Upper lobe of right lung (tissue), 1 donor: ENCODE measurements at places on chromosomes 13 and 19.

GRCh38 chr13:34900288-34900739, 41.8 kb upstream of the NBEA start:
- H3K27me3 ChIP-seq = no peaks in the 10 kb centered on the region
- no peaks in the 10 kb centered on the region for H3K4me1 ChIP-seq
- DNase-seq = no peak
- H3K4me3 ChIP-seq = no peak overlapping the region

- H3K4me1 ChIP-seq = no peaks in the 10 kb centered on the region
- DNase-seq = no peak
- no peak overlapping the region for H3K27ac ChIP-seq
- no peaks in the 10 kb centered on the region for H3K27me3 ChIP-seq
- no peak overlapping the region for H3K4me3 ChIP-seq
- no peaks in the 10 kb centered on the region for H3K36me3 ChIP-seq
These were observed 398.9 kb upstream of the ZNF507 start for GRCh38 chr19:31946491-31946890.

DNA sequence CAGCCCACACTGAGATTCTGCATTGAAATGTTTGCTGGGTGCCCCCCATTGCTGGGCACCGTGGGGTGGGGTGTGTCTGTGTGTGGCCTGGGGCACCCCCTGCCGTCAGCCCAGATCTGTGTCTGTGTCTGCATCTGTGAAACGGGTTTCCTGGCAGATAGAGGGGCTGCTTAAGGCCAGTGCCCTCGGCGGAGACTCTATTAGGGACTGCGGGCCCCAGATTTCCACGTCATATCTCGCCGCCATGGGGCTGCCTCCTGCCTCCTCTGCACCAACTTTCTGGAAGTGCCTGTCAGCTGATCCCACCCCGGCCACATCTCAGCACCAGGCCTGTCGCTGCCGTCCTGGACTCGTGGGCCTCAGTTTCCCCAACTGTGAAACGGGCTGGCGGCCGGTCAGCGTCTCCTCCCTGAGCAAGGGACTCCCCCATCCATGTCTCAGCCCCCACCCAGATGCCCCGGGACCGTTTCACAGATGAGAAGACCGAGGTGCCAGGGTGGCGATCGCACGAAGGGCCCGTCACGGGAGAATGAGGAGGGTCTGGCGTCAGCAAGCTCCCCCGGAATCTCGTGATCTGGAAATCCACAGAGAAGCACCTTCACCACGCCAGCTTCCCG, 21.4 kb downstream of the ARID3A start:
- no peaks in the 10 kb centered on the region for H3K4me1 ChIP-seq
- H3K27ac ChIP-seq = no peak overlapping the region
- DNase-seq = no peak
- no peak overlapping the region for H3K4me3 ChIP-seq

DNA sequence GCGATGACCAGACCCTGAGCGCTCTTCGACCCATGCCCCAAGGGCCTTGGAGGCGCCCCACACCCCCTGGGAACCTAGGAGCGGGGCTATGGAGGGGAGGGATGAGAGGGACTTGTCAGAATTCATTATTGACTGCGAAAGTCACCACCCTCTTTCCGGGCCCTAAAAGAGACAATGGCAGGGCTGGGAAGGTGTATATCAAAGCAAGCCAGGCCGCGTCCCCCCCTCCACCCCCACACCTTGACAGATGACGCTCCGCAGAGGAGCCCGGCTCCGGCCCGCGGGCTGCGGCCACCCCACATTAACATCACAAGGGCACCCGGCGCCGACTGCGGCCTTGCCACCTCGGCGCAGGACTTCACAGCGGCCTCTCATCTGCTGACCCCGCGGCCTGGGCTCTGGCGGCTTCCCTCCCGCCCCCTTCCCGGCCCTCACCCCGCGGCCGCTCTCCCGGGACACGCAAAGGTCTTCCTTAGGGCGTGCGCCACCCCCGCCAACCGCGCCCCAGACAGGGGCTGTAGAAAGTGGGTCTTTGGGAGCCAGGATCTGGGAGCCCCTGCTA, 2.4 kb downstream of the CDX2 start:
- H3K4me1 ChIP-seq = peaks cover 4% of the 10 kb centered on the region
- H3K36me3 ChIP-seq = no peaks in the 10 kb centered on the region
- H3K4me3 ChIP-seq = no peak overlapping the region
- H3K27me3 ChIP-seq = peaks cover 95% of the 10 kb centered on the region
- H3K27ac ChIP-seq = no peak overlapping the region

- H3K27me3 ChIP-seq = no peaks in the 10 kb centered on the region
- H3K27ac ChIP-seq = no peak overlapping the region
- H3K4me1 ChIP-seq = no peaks in the 10 kb centered on the region
- no peak for DNase-seq
- no peaks in the 10 kb centered on the region for H3K36me3 ChIP-seq
- H3K4me3 ChIP-seq = no peak overlapping the region
These were observed 240.4 kb downstream of the KLF12 start for GRCh38 chr13:73893833-73894232.

DNA sequence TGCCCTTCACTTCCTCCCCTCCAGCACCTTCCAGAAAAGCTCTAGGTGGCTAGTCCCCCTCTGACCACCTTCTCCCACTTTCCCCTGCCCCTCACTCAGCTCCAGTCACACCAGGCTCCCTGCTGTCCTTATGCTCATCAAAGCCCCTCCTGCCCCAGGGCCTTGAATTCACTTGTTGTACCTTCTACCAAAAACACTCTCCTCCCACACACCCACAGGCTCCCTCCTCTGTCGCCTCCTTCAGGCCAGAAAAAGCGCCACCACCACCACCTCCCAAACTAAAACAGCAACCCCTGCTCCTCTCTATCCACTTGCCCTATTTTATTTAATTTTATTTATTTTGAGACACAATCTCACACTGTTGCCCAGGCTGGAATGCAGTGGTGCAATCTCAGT, 4.8 kb upstream of the CEACAM16 start:
- H3K27ac ChIP-seq = peak overlapping the region; percentile 47
- peaks cover 34% of the 10 kb centered on the region for H3K4me1 ChIP-seq
- no peak overlapping the region for H3K4me3 ChIP-seq
- no peaks in the 10 kb centered on the region for H3K36me3 ChIP-seq
- H3K27me3 ChIP-seq = no peaks in the 10 kb centered on the region
- no peak for DNase-seq

GRCh38 chr19:3710265-3710812, 2.2 kb downstream of the TJP3 start:
- DNase-seq = peak; percentile 95
- no peak overlapping the region for H3K4me3 ChIP-seq
- H3K4me1 ChIP-seq = peaks cover 10% of the 10 kb centered on the region
- H3K27ac ChIP-seq = no peak overlapping the region

GRCh38 chr19:33498391-33499000, 23.1 kb downstream of the PEPD start:
- H3K4me1 ChIP-seq = no peaks in the 10 kb centered on the region
- peaks cover 13% of the 10 kb centered on the region for H3K36me3 ChIP-seq
- H3K27me3 ChIP-seq = no peaks in the 10 kb centered on the region
- H3K27ac ChIP-seq = no peak overlapping the region
- no peak for DNase-seq

DNA sequence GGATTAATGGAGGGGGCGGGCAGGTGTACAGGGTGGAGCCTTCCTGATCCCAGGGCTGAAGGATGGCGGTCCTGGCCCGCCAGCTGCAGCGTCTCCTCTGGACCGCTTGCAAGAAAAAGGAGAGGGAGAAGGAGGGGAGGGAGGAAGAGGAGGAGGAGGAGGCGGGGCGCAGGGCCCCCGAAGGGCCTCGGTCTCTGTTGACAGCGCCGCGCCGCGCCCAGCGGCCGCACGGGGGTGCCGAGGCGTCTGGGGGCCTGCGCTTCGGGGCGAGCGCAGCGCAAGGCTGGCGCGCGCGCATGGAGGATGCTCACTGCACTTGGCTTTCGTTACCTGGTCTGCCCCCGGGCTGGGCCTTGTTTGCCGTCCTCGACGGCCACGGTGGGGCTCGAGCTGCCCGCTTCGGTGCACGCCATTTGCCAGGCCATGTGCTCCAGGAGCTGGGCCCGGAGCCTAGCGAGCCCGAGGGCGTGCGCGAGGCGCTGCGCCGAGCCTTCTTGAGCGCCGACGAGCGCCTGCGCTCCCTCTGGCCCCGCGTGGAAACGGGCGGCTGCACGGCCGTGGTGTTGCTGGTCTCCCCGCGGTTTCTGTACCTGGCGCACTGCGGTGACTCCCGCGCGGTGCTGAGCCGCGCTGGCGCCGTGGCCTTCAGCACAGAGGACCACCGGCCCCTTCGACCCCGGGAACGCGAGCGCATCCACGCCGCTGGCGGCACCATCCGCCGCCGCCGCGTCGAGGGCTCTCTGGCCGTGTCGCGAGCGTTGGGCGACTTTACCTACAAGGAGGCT, at the start of gene PPM1N:
Gene PPM1N (plus strand): TSS at position 33 of the 785 bp plus-strand sequence. CDS start 30 bp downstream, at position 63.
- H3K27me3 ChIP-seq = peaks cover 5% of the 10 kb centered on the region
- no peak within 1 kb of the TSS for H3K27ac ChIP-seq
- peaks cover 28% of the 10 kb centered on the region for H3K4me1 ChIP-seq
- peak within 1 kb of the TSS; percentile 68 for H3K4me3 ChIP-seq
- peak; percentile 72 for DNase-seq

GRCh38 chr19:55319785-55320184, 5.4 kb downstream of the TMEM150B start:
- DNase-seq = no peak
- H3K4me1 ChIP-seq = no peaks in the 10 kb centered on the region
- no peak overlapping the region for H3K4me3 ChIP-seq
- H3K27ac ChIP-seq = no peak overlapping the region

GRCh38 chr19:40594657-40595091, 6.5 kb upstream of the LTBP4 start:
- H3K27me3 ChIP-seq = peaks cover 31% of the 10 kb centered on the region
- no peaks in the 10 kb centered on the region for H3K36me3 ChIP-seq
- no peak overlapping the region for H3K4me3 ChIP-seq

DNA sequence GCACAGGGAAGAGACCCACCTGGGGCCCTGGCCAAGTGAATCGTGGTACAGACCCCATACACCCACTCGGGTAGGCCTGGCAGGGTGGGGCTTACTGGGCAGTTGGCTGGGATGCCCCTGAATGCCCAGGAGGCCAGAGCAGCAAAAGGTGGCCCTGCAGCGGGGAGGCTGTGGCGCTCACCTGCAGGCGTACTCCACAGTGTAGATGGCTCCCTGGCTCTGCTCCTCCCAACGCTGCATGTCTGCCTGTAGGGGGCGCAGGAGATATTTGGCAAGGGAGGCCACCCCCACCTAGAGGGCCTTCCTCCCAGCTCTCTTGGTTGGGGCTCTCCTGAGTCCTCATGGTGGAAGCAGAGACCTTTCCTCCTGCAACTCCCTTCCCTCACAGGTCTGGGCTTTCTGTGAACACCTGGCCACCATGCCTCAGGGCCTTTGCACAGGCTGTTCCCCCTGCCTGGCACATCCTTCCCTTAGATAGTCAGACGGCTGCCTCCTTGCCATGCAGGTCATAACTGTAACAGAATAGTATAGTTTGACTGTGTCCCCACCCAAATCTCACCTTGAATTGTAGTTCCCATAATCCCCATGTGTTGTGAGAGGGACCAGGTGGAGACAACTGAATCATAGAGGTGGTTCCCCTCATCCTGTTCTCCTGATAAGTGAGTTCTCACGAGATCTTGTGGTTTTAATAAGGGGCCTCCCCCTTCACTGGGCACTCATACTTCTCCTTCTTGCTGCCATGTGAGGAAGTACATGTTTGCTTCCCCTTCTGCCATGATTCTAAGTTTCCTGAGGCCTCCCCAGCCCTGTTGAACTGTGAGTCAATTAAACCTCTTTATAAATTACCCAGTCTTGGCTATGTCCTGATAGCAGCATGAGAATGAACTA, 5.9 kb downstream of the BORCS8 start:
- peaks cover 29% of the 10 kb centered on the region for H3K36me3 ChIP-seq
- H3K4me3 ChIP-seq = no peak overlapping the region
- peaks cover 22% of the 10 kb centered on the region for H3K4me1 ChIP-seq
- no peak overlapping the region for H3K27ac ChIP-seq
- no peaks in the 10 kb centered on the region for H3K27me3 ChIP-seq

- H3K4me1 ChIP-seq = no peaks in the 10 kb centered on the region
- H3K27ac ChIP-seq = no peak overlapping the region
- no peak for DNase-seq
- no peaks in the 10 kb centered on the region for H3K27me3 ChIP-seq
- H3K4me3 ChIP-seq = no peak overlapping the region
- no peaks in the 10 kb centered on the region for H3K36me3 ChIP-seq
These were observed 159.0 kb downstream of the USP12 start for GRCh38 chr13:27012482-27013197.

DNA sequence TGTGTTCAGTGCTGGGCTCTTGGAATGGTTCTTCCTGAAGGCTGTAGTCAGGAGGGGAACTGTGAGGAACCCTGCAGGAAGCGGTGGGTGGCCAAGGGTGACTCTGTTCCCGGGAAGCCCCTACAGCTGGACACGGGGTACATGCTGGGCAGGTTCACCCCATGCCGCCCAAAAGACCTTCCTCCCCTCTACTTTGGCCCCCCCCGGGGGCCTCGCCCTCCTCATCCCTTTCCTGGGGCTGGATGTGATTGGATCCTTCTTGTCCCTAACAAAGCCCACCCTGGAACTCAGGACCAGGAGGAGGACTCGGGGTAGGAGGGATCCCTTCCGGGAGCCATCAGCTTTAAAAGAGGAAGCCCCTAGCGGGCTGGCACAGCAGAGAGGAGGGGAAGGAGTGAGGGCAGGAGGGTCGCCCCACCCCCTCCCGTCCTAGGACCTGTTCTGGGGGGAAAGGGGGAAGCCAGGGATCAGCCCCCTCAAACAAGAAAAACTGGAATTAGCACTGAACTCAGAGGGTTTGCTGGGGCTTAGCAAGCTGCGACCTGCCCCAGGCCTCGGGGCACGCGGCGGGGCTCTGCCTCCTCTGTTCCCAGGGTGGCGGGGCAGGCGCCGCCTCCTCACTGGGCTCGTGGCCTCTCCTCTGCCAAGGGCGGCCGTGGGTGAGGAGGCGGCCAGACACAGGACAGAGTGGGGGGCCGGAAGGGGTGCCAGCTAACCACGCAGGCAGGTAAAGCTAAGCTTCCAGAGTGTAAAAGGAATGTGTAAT, 4.0 kb downstream of the CEBPA start:
- peaks cover 3% of the 10 kb centered on the region for H3K27me3 ChIP-seq
- peak; percentile 85 for DNase-seq
- no peaks in the 10 kb centered on the region for H3K36me3 ChIP-seq
- peak overlapping the region; percentile 60 for H3K27ac ChIP-seq

- H3K36me3 ChIP-seq = no peaks in the 10 kb centered on the region
- no peak overlapping the region for H3K4me3 ChIP-seq
- H3K4me1 ChIP-seq = no peaks in the 10 kb centered on the region
- no peak overlapping the region for H3K27ac ChIP-seq
- no peaks in the 10 kb centered on the region for H3K27me3 ChIP-seq
- DNase-seq = no peak
These were observed 244.4 kb downstream of the DLEU7 start for GRCh38 chr13:50599046-50599445.

DNA sequence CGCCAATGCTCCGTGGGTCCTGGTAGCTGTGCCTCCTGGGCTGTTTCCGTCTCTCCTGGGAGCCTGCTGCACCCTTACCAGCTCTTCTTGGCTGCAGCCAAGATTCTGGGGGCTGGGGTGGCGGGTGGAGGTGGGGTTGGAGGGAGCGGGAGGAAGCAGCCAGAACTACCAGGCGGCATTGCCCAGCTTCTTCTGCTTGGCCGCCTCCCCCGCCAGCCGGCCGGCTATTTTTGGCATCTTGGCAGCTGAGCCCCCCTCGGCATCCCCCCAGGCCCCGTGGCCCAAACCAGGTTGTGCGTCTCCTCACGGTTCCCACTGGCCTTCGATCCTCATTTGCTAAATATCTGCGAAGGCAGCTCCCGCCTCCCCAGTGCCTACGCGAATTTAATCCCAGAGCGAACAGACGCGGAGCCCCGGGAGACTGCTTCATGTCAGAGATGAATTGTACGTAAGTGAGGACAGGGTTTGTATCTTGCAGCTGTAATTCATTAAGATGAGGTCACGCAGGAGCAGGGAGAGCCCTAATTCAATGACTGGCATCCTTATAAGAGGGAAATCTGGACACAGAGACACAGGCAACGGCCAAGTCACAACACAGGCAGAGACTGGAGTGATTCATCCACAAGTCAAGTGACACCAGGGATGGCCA, 12.8 kb upstream of the PEAK3 start:
- DNase-seq = no peak
- H3K4me3 ChIP-seq = no peak overlapping the region
- no peaks in the 10 kb centered on the region for H3K36me3 ChIP-seq
- peaks cover 61% of the 10 kb centered on the region for H3K27me3 ChIP-seq
